ENCODE measurements at places on chromosomes 6 and 20.

- DNase-seq, result no peak
Measured at GRCh38 chr6:81997090-81997926, 244.8 kb upstream of the TENT5A start.

DNA sequence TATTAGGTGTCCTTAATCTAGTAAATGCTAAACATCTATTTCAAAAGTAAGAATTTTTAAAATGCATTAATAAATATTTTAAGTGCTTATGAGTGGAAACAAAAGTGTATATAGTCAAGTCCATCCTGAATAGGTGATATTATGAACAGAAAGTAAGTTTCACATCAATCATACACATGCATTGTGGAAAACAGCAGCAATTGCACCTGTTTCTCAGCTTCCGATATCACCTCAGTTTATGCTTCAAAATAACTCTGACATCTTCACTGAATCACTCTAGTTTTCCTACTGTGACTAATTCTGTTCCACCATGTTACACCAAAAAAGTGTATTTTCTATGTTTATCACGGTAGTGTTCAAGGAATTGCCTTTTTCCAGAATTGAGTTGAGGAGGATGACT, 172.6 kb upstream of the MANEA start:
- DNase-seq, result no peak

DNA sequence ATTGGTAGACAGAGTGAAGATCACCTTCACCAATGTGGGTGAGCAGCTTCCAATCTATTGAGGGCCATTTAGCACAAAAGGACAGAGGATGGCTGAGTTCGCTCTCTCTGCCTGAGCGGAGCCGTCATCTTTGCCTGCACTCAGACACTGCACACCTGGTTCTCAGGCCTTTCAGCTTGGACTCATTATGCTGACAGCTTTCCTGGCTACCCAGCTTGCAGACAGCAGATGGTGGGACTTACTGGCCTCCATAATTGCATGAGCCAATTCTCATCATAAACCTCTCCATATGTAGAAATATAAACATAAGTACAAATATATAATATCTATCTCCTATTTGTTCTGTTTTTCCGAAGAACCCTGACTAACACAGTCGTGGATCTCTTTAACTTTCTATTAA, 13.7 kb downstream of the TBXT start:
- no peak for DNase-seq

- no peak for DNase-seq
Measured at GRCh38 chr6:159122453-159122852, 46.7 kb upstream of the FNDC1 start.

DNA sequence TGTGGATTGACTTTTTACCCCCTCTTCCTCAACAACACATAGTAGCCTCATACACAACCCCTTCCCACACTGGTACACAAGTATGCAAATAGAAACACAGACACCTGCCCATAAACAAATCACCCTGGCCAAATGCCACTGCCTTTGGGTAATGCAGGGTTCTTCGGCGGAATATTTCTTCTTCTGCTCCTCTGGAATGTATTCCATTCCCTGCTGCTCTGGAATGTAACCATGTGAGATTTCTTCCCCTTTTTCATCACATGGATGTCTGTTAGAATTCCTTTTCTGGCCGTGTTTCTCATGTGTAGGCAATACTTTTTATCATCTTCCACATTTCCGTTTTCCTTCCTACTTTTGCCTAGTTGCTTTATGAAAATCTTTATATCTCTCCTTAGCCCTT, 76.1 kb upstream of the TPD52L1 start:
- DNase-seq, result no peak

- DNase-seq, result no peak
Measured at GRCh38 chr6:141354191-141354955, 778.4 kb upstream of the GJE1 start.

DNA sequence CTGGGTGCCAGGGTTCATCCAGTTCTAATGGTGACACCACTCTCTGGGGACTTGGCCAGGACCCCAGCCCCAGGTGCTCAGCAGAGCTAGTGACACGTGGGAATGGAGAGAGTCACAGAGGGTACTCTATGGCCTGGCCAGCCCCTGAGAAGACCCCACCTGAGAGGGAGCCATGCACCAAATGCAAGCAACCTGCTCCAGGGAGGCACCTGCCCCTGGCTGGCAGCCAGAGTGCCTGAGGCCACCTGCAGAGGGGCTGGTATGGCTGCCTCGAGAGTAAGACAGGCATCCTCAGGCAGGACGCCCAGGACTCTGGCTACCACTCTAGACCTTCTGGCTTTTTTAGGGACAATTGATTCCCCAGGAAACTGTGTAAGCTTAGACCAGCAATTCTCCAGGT, 38.6 kb upstream of the CST7 start:
- DNase-seq, result no peak

DNA sequence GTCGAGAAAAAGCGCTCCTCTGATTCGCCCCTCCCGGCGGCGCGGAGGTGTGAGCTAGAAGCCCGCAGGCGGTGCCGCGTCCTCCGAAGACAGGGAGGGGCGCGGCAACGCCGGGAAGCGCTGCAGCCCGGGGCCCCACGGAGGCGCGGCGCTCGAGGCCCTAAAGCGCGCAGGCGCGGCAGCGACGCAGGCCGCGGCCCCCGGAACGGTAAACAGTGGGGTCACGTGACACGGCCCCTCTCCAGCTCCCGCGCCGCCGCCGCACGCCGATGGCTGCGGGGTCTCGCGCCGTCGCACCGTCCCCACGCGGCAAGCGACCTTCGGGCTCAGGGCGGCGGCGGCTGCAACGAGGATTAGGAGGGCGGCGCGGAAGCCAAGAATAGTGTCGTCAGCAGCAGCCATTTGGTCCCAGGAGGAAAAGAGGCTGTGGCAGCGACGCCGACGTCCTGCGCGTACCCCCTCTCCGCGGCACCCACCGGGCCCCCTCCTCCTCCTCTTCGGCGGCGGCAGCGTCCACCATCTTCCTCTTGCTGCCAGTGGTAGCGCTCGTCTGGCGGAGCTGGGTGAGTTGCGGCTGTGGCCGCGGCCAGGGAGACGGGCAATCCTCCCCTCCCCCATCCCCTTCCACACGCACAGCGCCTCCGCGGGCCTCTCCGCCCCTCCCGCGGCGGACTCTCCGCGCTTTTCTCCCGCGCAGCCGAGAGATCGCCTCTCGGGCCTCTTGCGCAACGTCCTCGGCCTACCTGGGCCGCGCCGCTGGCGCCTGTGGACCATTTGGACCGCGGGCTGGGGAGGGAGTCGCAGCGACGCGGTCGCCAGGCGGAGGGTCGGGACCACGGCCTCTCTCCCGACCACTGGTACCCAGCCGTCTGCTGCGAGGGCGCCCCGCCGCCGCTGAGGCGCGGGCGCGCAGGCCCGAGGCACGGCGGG, at the start of gene PHF3:
TSS of gene PHF3 (plus strand) at position 215 of the 930 bp plus-strand sequence. CDS start 10,750 bp downstream, outside the sequence.
- peak; percentile 78 for DNase-seq

- DNase-seq, result no peak
Measured at GRCh38 chr20:32975698-32976674, 28.2 kb downstream of the SUN5 start.

DNA sequence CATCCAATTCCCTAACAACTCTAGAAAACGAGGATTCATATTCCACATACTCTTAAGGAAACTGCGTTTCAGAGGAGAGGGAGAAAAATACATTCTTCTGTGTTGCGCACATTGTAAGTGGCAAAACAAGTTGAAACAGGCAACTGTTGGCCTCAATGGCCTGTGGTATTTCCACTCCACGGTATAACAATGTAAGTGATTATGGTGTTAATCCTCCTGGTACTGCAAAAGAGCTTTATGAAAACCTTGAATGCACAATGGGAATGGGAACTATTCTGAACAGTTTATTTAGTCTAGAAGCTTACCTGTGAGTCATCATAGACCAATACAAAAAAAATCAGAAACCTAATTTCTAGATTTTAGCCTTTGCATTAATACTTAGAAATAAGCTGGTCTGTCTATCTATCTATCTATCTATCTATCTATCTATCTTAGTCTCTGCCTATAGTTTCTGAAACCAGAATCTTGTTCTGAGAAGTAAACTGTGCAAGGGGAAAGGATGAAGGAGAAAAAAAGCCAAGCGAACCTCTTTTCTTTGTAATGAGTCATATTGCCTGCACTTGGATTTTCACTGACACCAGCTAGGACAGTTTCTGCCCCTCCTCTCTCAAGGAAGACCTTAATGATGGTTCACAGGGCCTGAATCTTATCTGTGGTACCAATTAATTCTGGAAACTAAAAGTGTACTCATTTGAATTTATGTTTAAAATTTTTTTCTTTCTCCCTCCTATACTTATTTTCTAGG, 101.5 kb downstream of the RNF144B start:
- no peak for DNase-seq

GRCh38 chr6:42507195-42507594, 55.5 kb upstream of the TRERF1 start:
- DNase-seq, result no peak

DNA sequence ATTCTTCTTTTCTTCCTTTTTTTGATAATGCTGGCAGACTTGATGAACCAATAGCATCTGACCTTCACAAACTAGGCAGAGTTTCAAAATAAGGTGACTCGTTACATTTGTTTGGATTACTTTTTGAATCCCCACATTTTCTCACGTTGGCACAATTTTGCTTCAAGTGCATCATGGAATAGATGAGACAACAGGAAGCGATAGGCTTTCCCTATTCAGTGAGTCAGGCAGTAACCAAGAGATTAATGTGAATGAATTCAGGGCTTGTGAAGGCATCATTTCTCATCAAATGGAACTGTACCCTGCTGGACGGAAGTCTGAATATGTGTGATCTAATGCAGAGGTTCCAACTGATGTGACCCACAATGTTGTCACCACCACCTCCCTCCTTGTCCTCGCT, 10.7 kb downstream of the RFPL4B start:
- DNase-seq, result no peak

DNA sequence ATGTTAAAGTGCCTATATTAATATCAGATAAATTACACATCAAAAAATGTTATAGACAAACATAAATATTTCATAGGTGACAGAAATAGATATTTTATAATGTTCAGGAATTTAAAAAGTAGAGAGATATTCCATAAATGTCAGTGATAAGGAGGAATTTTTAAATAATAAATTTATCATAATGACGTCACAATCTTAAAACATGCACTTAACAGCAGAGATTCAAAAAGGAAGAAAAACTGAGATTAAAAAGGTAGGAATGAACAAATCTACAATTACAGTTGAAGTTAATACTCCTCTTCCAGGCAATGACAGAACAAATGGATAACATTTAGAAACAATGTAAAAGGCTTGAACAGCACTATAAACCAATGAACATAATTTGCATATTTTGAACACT, 345.4 kb upstream of the NOX3 start:
- no peak for DNase-seq

GRCh38 chr6:72149715-72150114, 263.4 kb downstream of the RIMS1 start:
- DNase-seq, result no peak

DNA sequence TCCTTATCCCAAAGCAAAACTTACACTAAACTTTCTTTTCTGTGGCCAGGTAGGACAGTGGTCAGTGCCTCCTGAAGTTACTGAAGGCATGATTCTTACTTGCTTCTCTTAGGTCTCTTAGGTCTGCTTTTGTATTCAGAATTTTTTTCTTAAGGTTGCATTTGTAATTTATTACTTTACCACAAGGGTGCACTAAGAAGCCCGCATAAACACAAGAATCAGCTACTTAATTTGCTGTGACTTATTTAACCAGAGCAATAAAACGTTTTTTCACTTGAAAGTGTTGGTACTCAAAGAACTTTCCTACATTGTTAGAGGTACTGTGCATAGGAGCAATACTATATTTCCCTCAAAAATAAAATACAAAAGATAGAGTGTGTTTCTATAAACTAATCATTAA, 75.4 kb upstream of the LAMA2 start:
- DNase-seq, result no peak

DNA sequence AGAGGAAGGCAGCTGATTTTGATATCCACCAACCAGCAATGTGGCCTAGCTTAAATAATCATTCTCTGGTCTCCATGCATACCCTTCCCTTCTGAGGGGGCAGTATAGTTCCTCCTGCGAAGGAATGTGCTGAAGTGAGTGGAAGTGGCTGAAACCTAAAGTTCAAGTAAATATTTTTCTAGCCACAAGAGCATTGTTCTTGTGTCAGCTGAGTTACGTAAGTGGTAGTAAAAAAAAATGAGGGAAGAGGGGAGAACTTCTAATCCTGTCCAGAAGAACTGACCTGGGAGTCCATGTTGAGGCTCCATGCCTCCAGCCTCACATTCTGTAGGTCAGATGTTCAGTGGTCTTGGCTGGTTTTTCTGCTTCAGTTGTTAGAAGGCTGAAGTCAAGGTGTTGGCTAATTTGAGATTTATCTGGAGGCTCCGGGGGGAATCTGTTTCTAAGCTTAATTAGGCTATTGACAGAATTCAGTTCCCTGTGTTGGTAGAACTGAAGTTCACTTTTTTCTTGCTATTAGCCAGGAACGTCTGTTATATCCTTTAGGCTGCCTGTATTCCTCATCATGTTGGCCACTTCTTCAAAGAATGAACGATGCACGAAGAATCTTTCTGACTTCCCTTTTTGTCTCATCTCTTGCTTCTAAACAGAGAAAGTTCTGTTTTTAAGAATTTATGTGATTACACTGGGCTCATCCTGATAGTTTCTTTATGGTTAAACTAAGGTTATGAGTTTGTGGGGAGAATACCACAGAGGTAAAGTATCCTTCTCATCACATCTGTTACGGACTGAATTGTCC, 207.1 kb upstream of the PRSS16 start:
- no peak for DNase-seq

DNA sequence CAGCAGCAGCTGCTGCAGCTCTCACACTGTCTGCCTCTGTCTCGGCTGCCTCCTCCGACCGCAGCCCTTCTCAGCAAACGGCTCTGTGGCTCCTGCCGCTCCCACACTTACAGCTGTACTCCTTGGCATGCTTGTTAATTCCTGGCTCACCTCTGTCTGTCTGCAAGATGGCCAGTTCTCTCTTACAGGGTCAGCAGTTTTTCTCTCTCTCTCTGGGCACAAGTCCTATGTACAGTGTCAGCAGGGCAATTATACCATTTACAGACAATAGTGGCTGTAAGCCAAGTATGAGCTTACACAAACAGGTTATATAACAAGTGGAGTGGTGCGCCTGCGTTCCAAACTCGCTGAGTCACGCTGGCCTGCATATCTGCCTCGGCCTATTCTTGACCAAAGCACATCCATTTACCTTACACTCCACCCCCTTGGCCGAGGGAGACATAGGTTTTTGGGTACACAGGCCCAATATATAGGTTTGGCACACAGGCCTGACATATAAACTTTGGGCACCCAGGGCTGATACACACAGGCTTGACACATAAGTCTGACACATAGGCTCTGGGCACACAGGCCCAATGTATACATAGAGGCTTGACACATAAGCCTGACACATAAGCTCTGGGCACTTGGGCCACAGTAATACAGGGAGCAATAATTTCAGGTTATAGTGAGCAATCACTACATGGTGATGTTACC, 4.4 kb downstream of the ZKSCAN3 start:
- no peak for DNase-seq

DNA sequence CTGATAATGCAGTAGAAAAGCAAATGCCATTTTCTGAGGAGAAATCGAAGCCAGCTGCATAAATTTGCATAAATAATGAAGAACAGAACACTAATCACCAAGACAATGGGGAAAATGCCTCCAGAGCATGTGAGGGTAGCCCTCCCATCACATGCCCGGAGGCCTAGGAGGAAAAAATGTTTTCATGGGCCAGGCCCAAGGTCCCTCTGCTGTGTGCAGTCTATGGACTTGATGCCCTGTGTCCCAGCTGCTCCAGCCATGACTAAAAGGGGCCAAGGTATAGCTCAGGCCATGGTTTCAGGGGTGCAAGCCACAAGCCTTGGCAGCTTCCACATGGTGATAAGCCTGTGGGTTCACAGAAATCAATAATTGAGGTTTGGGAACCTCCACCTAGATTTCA, 164.1 kb downstream of the HAO1 start:
- no peak for DNase-seq

GRCh38 chr6:130200020-130200419, 22.7 kb downstream of the SAMD3 start:
- no peak for DNase-seq

- DNase-seq, result no peak
Measured at GRCh38 chr6:81683912-81684311, 68.6 kb downstream of the TENT5A start.
